Left ventricle myocardium superior (tissue), 1 donor: ENCODE measurements at places on chromosomes 4 and X.

DNA sequence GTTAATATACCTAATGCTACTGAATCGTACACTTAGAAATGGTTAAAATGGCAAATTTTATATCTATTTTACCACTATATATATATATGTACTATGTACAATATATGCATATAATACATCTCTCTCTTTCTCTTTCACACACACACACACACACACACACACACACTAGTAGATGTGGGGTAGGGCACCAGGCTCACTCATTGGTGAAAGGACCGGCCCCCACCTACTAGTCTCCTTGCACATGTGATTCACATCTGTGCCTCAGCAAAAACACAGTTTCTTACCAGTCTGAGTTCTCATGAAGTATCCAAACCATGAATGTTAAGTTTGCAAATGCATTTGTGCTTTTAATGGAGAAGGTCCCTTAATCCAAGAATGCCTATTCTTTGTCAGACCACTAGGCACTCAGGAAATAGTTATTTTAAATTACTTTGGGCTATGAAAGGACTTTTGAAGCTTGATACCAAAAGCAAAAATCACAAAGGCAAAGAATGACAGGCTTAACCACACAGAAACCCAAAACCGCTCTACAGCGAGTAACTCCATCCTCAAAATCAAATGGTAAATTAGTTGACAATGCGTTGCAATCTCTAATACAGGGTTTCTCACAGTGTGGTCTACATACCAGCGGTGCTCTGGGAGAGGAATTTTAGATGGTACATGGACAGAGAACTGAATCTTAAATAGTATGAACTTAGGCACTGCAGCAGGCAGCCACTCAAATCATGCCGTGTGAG is 5.8 kb downstream of the TSC22D3 start:
- DNase-seq, result no peak

DNA sequence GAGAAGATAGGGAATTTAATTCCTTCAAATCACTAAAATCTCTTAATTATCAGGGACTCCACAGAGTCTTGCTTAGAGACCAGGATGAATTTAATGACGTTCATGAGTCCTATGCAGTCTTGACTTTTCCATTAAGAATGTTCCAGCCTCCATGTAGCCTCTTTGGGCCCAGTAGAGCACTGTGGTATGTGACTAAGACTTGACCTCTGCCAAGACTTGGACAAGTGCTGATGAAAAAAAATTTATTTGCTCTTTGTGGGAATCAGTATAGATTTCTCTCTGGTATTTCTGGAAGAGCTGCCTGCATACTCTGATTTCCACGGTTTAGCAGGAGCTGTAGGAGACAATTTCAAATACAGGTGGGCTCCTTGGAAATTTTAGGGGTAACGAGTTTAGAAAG is 40.6 kb downstream of the CHRDL1 start:
- no peak for DNase-seq

DNA sequence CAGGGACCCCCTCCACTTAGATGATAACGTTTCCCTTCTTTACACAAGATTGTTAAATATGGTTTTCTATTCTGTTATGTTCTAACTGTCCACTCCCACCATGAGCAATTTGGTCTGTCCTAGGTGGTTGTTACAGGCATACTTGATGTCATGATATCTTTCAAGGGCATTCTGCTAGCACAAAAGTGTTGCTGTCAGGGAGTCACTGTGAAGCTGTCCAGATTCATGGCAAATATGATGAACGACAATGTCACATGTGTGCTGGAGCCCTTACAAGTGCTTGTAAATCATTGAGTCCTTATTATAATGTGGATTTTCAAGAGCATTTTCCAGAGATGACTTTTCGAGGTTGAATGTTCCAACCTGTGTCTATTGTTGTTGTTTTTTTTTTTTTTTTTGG is 1250.7 kb upstream of the PRKX start:
- no peak for DNase-seq

- no peak for DNase-seq
Measured at GRCh38 chrX:120015145-120016067, 62.1 kb downstream of the RHOXF2B start.

GRCh38 chrX:16089086-16089485 is 34.3 kb upstream of the GRPR start:
- DNase-seq, result no peak

GRCh38 chrX:131741103-131741581 is 197.3 kb downstream of the OR13H1 start:
- DNase-seq, result no peak

DNA sequence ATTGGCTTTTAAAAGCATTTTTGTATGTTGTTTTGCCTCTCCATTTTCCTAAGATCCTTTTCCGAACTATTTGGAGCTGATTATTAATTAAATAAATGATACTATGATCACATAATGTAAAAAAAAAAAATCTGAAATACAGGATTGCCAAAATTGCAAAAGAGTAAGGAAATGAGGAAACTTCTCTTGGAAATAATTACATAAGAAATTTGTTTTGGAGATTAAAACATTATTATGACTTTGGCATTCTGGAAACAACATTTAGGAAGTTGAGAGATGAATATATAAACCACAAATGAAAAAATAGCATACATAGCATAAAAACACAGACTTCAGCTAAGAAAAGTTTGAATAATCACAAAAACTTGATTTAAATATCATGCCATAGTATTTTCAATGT is 33.5 kb downstream of the PF4 start:
- no peak for DNase-seq

- DNase-seq, result no peak
Measured at GRCh38 chr4:76758290-76758882, 139.6 kb downstream of the SOWAHB start.

DNA sequence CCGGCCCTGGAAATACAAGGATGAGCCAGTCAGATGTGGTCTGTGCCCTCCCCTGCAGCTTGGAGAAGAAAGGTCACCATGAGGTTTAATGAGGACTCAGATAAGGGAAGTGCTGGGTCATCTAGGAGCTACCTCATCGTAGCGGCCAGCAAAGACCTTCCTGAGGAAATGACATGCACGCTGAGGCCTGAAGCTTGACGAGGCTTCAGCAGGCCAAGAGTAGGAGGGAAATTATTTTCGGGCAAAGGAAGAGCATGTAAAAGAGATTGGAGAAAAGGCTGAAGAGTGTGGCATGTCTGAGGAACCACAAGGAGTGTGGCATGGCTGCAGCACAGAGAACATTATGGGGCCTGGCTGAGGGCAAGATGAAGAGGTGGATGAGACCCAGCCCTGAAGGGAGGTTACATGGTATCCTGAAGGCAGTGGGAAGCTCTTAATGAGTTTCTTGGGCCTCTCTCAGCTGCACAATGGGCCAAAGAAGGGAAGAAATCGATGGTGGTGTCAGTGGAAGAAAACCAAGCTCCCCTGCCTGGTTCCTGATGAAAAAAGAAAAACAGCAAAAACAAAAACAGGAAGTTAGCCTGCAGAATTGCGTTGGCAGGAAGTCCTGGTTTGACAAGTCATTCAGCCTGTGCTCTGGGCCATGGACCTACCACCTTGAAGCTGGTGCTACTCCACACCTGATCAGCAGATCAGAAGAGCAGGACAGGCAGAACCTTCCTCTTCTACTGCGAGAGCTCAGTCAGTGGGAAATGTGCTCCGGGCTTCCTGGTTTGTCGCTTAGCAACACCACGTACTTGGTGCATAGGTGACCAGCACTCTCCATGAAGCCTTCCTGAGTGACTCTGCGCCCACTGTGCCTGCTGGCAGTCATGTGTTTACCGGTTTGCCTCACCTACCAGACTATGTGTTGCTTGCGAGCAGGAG is 134.5 kb upstream of the KLF3 start:
- DNase-seq, result no peak

- no peak for DNase-seq
Measured at GRCh38 chr4:13966231-13967195, 339.0 kb upstream of the BOD1L1 start.

GRCh38 chr4:126405369-126405982 is 1090.7 kb downstream of the FAT4 start:
- no peak for DNase-seq

GRCh38 chr4:84937381-84937977 is 29.0 kb downstream of the WDFY3 start:
- DNase-seq, result no peak

- no peak for DNase-seq
Measured at GRCh38 chr4:146522869-146523205, 1.1 kb upstream of the SLC10A7 start.

DNA sequence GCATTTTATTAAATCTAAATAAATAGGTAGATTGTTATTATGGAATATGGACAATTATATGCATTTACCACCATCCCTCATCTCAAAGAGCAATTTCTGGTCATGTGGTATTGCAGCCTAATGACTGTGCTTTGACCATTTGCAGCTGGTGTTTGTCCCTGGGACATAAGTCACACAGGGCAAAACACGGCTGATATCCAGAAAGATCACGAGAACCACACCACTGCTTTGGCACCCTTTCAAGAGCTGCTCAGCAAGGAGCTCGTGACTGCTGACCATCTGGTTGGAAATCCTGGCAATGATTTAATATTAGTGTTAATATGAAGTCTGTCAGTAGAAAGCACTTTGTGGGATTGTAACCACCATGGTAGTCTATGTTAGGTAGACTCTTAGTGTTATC is 545.0 kb downstream of the GBA3 start:
- DNase-seq, result peak; percentile 30

GRCh38 chr4:143358923-143359643 is 22.4 kb downstream of the GAB1 start:
- DNase-seq, result no peak

GRCh38 chr4:22720091-22720490 is 27.4 kb downstream of the GBA3 start:
- DNase-seq, result no peak

DNA sequence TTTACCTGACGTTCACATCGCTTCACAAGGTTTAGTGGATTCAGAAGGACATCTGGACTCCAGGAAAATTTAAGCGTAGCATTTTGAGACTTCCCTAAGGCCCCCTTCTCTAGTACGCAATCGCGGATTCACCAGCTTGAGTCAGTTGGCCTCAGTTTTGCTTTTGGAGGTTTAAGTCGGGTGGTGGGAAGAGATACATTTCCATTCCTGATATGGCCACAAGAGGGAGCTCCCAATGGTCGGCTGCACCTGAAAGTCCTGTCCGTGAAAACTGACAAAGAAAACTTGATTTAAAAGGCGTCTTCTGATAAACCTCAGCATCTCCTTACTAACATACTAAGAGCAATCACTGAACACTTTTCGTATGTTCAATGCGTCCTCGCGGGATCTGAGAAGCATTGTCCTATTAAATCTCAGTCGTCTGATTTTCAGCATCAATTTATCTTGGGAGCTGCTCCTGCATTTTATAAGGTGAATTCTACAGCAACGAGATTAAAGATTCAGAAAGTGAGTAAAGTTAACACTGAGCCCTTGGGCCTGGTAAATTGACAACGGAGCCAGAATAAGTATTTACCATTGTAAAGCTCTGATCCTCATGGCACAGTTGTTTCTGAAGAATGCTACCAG is 50.6 kb downstream of the LGI2 start:
- no peak for DNase-seq

DNA sequence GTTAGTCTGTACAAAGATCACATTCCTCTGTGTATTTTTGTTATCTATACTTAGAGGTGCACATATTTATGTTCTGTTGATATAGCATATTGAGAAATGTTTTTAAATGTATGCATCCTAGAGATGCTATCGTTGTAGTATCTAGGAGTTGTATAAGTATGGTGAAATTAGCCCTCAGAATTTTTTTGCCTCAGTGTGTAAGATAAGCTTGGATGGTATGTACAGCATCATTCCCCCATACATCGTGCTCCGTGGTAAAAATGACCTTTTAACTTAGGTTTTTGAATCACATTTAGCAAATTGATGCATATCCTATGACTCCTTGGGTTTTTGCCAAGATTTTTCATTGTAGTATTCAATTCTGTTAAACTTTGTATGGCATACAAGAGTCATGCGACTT is 113.5 kb downstream of the RPA4 start:
- no peak for DNase-seq

DNA sequence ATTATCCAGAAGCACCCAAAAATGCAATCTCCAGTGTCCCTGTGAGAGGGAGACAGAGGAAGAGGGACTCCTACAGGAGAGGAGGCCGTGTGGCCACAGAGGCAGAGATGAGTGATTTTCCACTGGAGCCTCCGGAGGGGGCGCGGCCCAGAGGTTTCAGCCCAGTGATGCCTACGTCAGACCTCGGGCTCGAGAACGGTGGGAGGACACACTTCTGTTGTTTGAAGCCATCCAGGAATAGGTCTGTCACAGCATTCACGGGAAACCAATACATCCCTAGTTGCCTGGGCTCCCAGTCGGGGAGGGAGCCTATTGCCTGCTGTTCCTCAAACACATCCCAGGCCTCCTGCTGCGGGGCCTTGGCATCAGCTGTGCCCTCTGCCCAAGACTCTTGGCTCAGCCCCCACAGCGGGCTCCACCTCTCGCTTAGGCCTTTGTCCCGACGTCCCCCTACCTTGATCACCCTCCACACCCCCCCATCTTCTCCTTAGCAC is 39.2 kb upstream of the HMX1 start:
- no peak for DNase-seq

DNA sequence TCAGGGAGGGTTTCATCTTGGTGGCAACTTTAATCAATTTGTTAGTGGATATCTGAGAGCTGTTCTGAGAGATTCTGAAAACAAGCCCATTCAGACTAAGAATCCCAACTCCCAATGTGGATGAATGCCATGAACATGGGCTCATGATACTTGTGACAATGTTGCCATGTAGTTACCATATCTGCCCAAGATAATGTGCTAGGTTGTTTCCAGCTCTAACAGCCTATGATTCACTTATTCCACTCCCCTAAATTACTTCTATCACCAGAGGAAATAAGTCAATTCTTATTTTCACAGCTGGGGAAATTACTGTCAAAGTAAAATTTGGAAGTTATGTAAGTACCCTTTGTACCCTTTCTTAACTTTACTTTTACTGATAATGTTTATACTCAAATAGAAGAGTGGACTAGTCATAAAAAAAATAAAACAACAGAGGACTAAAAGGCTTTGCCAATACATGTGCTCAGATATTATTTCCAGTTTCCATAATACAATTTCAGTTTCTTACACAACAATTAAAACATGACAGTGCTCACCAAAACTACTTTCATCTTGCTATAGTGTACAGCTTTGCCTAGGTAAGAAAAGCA is 1101.7 kb upstream of the INTU start:
- DNase-seq, result no peak

- DNase-seq, result no peak
Measured at GRCh38 chrX:113770806-113771205, 813.1 kb upstream of the HTR2C start.

- DNase-seq, result no peak
Measured at GRCh38 chrX:18961686-18962085, 22.2 kb downstream of the PHKA2 start.

GRCh38 chr4:15649914-15650545 is 5.1 kb downstream of the FBXL5 start:
- no peak for DNase-seq

DNA sequence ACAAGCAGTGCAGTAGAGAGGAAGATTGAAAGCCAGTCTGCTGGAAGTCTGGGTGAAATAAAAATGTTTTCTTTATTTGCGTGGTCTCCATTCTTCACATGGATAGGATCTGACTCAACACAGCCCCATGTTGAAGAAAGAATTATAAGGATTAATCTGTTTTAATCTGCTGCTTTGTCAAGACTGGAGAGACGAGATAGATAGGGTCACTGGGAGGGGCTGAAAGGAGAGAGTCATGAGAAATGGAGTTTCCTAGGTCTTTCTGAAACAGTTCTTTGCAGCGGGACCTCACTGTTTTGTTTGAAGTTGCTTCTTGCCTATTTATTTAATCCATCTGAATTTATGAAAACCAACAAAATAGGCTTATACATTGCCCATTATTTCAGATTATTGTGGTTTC is 32.4 kb upstream of the RHOH start:
- DNase-seq, result no peak
